ENCODE measurements at places on chromosomes 6 and 20. TPM values are rescaled to one million over a fixed set of nuclear protein-coding genes. Genes with fewer than 3 reads are reported as not detected.

The STMN3 gene
- polyA plus RNA-seq, result 12.6 TPM

The ENTPD6 gene
- polyA plus RNA-seq, result 47.8 TPM

The SAMD5 gene
- polyA plus RNA-seq, result 0.56 TPM

The KCNK5 gene
- 2.5 TPM for polyA plus RNA-seq

The MAP3K7 gene
- polyA plus RNA-seq, result 10.1 TPM

The SLC35F1 gene
- 0.49 TPM for polyA plus RNA-seq
